ENCODE measurements at places on chromosomes 16 and 17.

DNA sequence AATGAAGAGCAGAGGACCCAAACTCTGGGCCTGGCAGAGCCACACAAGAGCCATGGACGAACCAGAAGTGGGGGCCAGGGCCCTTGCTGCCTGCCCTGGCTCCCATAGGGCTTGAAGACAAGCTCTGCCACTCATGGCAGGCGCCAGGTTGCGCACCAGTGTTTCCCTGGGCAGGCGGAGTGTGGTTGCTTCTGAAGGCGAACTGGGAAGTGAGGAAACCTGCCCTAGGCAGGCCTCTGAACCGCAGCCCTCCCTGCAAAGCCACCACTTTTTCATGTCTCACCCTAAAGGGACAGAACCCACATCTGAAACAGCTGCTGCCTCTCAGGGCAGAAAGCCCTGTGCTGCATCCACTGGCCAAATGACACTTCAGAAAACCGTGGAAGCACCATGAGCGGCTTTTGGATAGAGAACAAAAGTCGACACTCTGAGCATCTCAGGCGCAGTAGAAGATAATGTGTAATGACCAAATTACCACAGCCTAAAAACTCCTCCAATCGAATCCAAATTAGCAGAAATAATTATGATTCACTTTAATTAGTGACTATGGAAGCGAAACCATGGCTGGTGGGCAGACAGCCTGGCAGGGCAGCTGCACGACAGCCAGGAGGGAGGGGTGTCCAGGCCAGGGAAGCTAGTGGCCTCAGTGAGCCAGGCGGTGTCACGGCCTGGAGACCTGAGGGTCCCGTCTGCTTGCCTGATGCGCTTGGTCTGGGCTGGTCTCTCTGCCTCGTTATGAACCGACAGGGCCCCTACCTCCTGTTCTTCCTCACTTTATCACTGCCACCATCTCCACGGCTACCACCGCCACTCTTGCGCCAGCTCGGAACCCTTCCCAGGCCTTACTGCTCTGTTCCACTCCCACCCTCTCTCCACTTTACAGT, 59.1 kb downstream of the PRMT7 start:
- no peak for DNase-seq

DNA sequence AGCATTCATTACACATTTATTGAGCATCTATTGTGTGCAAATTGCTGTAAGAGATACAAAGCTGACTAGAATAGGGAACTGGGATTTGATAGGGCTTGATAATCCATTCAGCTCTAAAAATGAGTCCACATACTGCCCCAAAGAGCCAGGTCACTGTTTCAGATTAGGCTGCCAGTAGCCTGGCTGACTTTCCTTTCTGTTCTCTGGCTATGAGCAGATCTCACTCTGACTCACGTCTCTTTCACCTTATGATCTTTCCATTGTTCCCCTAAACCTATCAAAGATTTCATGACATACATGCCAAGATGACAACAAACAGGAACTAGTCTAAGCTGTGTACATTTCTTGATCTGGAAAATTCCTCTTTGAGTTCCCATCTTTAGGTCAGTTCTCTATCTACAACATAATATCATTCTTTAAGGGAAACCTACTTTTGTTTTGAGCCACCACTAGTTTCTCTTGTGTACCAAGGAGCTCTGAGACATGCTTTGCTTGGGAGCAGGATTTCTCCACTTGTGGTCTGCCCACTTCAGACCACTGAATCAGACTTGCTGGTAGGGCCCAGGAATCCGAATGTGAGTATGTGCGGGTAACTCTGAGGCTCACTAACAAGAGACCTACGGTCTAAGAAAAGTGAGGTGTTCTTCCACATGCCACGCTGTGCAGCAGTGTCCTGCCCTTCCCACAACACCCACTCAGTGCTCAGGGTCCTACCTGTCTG, 40.9 kb upstream of the ICAM2 start:
- peak; percentile 18 for DNase-seq

GRCh38 chr16:67025210-67025550, 3.8 kb upstream of the CBFB start:
- no peak for DNase-seq

- no peak for DNase-seq
Measured at GRCh38 chr17:45408611-45409421, 23.9 kb downstream of the ARHGAP27 start.

- DNase-seq: no peak
Measured at GRCh38 chr16:11080999-11081630, 136.8 kb downstream of the CLEC16A start.

DNA sequence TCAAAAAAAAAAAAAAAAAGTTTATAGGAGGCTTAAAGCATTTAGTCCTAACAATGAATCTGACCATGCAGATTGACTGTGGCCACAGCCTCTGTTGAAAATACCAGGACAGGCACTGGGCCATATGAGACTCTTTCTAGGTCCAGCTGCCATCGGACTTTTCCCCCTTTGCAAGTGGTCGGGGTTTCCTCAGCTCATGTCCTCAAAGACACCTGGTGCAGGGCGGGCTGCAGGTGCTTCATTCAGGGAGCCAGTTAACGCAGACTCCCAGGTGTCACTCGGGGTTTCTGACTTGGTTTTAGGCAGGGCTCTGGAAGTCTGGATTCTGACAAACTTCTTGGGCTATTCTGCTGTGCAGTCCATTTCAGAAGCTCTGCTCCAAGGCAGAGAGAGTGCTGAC, 20.9 kb downstream of the ELAC2 start:
- no peak for DNase-seq

- peak; percentile 96 for DNase-seq
Measured at GRCh38 chr17:81685108-81685507, 1.3 kb downstream of the HGS start.

DNA sequence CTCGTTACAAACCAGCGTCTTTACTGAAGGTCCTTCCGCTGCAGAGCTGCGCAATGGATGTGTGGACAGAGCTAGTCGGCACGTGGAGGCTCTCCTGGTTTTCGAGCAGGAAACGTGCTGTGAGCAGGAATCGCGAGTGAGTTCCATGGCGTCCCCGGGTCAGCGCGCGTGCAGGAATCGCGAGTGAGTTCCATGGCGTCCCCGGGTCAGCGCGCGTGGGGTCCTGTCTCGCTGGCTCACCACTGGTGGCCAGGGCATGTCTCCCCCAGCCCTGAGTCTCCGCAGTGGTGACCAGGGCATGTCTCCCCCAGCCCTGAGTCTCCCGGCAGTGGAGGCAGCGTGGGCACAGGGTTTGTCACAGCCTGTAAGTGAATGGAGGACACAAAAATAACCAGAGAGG, 62.7 kb downstream of the KLHDC4 start:
- no peak for DNase-seq

DNA sequence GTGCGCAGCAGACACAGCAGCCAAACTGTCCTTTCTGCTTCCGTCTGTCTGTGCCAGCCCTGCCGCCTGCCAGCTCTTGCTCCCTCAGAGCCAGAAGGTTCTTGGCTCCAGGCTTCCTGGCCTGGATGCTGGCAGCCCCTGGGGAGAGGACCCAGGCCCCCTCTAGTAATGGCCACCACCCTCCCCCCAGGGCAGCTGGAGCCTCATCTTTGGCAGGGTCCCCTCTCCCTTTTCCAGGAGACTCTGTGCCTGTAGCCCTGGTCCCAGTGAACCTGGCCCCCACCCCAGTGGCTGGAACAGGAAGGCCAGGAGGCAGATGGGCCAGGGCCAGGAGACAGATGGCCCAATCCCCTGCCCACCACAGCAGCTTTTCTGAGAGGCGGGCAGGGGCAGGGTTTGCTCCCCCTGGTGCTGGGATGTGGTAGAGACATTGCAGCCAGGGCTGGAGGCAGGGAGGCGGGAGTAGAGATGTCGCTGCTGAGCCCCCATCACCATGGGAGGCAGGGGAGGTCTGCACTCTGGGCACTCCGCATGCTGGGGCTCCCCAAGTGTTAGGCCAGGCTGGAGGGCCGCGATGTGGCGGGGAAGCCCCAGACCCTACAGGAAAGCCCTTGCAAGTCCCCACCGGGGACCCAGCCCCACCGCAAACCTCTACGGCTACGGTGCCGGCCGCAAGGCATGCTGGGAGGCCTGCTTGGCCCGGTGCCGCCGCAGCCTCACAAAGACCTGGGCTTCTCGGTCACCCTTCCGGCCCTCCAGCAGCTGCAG, 16.7 kb downstream of the UNC13D start:
- peak; percentile 35 for DNase-seq

- no peak for DNase-seq
Measured at GRCh38 chr17:75590849-75591721, 3.5 kb downstream of the MYO15B start.

- DNase-seq: no peak
Measured at GRCh38 chr17:38426441-38426840, 1.8 kb upstream of the ARHGAP23 start.

- DNase-seq: peak; percentile 60
Measured at GRCh38 chr17:31052187-31052889, 42.4 kb upstream of the NF1 start.

DNA sequence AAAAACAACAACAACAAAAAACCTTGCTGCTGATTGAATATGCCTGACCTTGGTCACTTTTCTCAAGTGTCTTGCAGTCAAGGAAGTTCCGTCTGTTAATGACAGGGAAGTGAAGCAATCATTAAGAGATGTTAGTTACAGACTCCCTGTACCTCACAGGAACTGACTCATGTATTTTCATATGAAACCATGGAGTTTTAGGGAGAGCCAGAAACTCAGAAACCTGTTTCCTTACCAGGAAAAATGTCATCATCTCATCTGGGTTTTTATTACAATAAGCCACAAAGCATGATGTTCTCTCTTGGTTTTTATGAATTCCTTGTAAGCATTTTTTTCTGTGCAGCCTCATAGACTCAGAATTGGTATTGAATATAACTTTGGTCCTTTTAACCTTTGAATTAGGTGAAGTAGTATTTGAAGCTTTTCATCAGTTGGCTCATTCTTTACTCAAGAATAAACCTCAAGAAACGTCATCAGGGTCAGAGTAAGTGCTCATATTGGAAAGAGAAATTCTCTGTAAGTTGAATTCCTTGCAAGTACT, 10.3 kb downstream of the LYRM1 start:
- DNase-seq: peak; percentile 96

- DNase-seq: no peak
Measured at GRCh38 chr16:307691-308312, 24.8 kb downstream of the PDIA2 start.

- no peak for DNase-seq
Measured at GRCh38 chr16:35221482-35222185, 1762.2 kb downstream of the TP53TG3F start.

DNA sequence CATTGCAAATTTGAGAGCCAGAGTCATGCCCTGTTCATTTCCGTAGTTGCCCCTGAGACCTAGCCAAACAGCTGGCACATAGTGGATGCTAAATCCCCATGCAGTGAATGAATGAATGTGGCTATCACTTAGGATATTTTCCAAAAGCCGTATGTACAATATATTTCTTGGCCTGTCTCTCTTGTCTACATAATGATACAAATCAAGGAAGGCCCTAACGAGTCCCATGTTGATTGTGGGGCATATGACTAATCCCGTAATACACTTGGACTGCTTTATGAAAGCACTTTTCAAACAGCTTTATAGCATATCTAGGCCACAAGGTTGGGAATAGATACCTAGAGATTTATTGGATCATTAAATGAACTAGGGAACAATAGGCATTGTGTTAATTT, 478.0 kb downstream of the SLC39A11 start:
- no peak for DNase-seq

GRCh38 chr17:35056013-35056412, 7.5 kb downstream of the RFFL start:
- peak; percentile 67 for DNase-seq

DNA sequence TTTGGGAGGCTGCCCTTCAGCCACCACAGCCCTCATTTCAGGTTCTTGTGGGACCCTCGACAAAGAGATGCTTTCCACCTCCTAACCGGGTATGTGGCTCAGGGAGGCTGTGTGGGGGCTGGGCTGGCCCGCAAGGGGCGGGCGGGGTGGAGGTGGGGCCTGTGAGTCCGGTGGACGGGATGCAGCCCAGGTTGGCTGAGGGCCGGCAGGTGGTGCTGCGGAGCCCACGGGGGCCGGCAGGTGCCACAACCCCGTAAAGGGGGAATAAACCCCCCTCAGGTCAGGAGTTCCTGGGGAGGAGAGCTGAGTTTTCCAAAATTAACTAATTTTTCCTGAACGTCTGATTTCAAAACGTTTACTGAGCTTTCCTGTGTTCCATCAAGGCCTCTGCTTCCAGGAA, 4.9 kb upstream of the CIAO3 start:
- peak; percentile 50 for DNase-seq

- DNase-seq: no peak
Measured at GRCh38 chr16:56252835-56253234, 61.5 kb downstream of the GNAO1 start.

GRCh38 chr16:54233615-54234014, 53.0 kb downstream of the IRX3 start:
- DNase-seq: no peak

- no peak for DNase-seq
Measured at GRCh38 chr16:89090182-89090630, 3.4 kb upstream of the ACSF3 start.

DNA sequence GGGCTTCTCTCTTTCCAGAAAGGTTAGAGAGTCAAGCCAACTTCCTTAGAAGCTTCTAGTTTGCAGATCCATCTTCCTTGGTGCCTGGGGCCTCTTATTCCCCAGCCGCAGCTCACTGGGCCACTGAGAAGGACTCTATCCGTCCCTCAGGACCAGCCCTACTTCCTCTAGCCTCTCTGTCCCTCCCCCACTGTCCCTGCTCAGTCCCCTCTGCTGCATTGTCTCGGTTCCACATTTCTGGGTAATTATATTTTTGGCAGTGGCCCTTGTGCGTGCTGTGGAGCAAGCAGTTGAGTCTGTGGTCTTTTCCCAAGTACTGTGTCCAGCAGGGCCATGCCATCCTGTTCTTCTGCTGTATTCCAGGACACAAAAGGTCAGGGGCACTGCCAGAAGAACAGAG, 17.8 kb downstream of the IRX3 start:
- DNase-seq: no peak

DNA sequence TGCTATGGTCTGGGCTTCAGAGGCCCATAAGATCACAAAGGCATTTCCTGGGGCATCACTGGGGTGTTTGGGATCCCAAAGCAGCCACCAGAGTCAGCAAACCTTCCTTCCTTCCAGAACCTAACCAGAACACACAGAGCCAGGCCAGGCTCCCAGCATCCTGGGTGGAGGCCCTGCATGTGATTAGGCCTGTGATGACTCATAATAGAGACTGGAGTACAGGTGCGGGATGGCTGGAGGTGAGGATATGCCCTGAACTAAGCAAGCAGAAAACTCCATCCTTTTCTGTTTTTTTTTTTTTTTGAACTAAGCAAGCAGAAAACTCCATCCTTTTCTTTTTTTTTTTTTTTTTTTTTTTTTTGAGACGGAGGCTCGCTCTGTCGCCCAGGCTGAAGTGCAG, 17.7 kb upstream of the GFOD2 start:
- DNase-seq: peak; percentile 50

Data from kidney tubule cell (primary cell).